Activated effector memory CD4-positive, alpha-beta T cell treated with anti-CD3 and anti-CD28 coated beads, Interleukin-2, amount 50 U/mL, for 16 hours (primary cell): ENCODE measurements at places on chromosomes 1 and 21.
A peak's percentile ranks its signal among the peaks of the same experiment; 100 is the strongest.

DNA sequence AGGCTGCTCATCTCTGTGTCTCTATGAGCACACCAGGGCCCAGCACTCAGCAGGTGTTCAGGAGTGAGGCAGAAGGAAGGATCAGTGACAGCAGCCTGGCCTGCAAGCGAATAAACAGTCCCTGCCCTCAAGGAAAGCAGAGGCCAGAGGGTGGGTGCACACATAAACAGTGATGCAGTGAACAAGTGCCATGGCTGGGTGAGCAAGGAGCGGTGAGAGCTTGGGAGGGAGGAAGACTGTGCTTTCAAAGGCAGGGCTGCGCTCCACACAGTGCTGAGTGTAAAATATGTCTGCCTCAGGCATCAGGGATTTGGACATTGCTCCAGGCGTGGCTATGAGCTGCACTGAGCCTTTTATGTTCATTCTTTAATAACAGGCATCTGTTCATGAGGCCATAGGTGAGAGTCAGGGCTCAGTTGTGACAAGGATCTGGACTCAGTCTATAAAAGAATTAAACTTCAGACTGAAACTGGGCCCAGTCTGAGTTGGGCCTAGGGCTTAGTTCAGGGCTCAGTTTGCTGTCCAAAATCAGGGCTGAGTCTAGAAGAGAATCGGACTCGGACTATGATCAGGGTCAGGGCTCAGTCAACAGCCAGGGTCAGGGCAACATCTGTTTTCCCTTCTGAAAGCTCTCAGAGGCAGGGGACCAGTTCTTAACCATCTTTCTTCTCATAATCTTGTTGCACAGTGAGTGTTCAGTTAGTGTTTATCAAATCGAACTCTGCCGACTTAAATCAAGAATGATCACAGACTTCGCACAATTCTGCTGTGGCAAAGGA lies 213.7 kb downstream of the FOXD2 start:
- peak; percentile 33 for DNase-seq

DNA sequence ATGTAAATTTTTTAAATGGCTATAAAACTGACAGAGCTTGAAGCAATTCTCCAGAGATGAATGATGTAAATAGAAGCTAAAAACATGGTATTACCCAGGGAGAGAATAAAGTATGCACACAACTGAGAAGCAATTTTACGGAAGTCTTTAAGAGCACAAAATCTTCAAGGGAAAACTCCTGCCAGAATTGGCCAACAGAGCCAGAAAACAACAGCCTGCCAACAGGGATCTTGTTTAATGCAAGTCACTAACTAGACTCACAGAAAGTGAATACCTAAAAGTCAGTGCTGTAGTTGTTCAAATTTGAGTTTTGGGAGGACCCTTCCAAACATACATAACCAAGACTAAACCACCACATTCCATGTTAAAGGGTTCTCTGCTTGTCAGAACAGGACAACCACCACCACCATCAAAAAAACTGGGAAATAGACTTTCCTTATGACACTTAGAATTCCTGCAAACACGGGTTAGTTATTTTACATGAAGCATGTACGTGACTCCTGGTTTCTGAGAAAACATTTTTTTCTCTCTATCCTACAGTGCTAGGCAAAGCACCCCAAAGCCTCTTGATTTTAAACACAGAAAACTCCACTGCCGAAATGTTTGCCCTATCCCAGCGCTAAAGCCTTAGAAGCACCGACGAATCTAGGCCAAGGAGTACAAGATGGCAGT lies 1.6 kb downstream of the EPS15 start:
- no peak for DNase-seq

- no peak for DNase-seq
Measured at GRCh38 chr1:25098717-25099116, 133.6 kb downstream of the SYF2 start.

- peak; percentile 80 for DNase-seq
Measured at GRCh38 chr1:41891199-41891896, 27.4 kb downstream of the HIVEP3 start.

DNA sequence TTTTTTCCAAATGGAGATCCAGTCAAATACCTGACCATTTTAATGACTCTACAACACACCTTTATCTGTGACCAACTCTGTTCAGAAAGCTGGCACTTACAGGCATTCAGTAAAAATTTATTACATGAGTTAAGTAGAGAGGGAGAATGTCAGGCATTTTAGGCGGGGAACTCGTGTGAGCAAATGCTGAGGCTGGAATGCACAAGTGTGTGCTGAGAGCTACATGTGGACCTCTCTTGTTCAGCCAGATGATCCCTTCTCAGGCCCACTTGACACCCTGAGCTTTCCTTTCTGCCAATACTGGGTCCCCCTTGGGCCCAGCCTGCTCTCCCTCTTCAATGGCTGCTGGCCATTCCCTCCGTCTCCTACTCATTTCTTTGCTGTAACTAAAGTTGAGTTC lies 11.7 kb downstream of the PPIH start:
- no peak for DNase-seq

DNA sequence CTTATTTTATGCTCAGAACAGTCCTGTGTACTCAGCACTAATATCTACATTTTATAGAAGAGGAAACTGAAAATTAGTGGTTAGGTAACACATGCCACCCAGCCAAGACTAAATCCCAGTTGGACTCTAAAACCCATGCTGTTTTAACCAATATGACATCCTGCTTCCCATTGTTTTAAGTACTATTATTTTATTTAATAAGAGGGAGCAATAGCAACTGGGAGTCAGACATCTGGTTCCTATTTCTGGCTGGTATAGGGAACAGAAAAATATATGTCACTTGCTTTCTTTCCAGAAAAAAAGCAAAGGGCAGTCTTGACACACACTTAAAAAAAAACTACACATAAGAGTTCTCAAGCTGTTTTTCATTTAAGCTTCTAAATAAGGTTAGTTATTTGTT lies 11.9 kb downstream of the KLHL12 start:
- DNase-seq, result no peak

DNA sequence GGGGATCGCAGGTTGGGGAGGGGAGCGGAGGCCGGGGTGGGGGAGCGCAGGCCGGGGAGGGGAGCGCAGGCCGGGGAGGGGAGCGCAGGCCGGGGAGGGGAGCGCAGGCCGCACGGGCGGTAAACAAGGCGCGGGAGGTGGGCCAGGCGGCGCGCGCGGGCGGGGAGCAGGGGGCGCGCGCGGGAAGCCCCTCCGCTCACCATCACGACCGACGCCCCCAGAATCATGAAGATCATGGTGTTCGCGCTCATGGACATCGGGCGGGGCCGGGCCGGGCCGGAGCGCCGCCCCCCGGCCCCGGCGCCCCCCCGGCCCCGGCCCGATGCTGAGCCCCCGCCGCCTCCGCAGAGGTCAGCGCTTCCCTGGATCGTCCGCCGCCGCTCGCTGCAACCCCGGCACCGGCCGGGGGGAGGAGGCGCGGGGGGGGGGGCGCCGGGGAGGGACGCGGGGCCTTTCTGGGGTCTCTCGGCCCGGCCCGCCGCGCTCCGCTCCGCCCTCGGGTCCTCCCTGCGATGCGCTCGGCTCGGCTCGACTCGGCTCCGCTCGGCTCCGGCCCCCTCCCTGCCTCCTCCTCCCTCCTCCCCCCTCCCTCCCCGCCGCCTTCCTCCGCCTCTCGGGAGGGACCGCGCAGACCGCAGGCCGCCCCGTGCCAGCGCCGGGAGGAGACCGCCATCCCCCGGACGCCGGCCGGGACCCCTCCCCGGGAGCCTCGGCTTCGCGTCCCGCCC lies at the start of gene TMEM240:
TSS of gene TMEM240 (minus strand) at position 535 of the 728 bp plus-strand sequence. CDS start at position 257, 278 bp downstream.
- DNase-seq, result peak; percentile 78

DNA sequence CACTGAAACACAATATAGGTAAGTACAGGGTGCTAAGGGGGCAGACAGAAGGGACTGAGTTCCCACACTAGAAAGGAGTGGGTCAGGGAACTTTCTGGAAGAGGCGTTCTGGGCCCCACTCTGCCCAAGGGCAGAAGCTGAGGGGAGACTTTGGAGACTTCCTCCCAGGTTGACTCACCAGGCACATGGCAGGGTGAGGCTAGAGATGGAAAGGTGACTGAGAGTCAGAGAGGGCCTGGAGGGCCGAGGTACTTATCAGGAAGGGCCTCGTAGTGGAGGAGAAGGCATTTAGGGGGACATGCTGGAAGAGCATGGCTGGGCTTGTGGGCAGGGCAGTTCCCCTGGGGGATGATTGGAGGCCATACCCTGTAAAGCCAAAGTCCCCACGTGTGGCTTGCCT lies 159.9 kb upstream of the JUN start:
- DNase-seq, result no peak

GRCh38 chr1:37839676-37840075 lies 19.7 kb downstream of the MTF1 start:
- DNase-seq, result no peak

DNA sequence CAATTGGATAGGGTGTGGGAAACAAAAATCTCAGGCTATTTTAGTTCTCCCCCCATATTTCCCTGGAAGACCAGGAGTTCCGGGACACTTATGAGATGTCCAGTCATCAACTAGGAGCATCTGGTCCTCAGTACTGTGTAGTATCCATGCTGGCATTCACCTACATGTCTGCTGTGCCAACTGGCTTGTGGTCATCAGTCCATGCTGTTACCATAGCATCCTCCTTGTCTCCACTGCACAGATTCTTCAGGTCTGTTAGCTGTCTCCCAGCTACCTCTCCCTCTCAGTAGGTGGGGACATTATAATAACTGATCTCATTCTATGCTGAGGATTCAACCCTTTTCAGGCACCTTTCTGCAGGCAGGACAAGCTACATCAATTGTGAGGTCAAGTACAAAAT lies 302.9 kb downstream of the BARHL2 start:
- DNase-seq, result no peak

DNA sequence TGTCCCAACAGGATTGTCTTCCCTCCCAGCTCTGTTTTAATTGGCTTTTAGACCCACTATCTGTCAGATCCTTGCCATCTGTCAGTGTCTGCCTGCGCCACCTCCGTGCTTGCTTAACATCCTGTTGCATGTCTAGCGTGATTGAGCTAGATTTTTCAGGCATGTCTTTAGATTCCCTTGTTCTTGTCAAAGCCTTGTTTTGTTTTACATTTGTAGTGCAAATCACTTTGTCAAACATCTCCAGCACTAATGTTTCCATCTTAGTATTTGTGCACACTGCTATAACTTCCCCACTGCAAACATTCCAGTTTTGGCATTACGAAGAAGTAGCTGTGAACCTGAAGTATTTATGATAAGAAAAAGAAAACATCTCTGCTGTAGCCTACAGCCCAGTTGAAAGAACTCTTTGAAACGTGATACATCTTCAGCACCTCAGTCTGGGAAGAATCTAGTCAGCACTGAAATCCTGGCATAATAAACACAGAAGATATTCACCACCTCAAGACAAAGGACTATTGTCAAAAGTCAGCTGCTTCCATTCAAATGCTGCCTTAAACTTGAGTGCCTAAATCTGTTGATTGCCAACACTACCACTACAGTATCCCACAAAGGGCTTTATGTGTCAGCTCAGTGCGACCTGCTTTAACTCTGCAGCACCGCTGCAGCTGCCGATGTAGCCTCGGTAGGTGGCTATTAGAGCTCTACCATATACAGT lies 105.0 kb downstream of the FNBP1L start:
- DNase-seq, result no peak

GRCh38 chr1:22733643-22734042 lies 23.0 kb downstream of the EPHB2 start:
- DNase-seq, result no peak

- peak; percentile 88 for DNase-seq
Measured at GRCh38 chr1:235642011-235642942, 7.3 kb downstream of the GNG4 start.

GRCh38 chr21:45988366-45989347 lies 7.1 kb downstream of the COL6A1 start:
- DNase-seq, result peak; percentile 58

- DNase-seq, result no peak
Measured at GRCh38 chr21:45012662-45013259, 61.6 kb upstream of the ADARB1 start.

GRCh38 chr1:232627645-232628334 lies 2.1 kb downstream of the SIPA1L2 start:
- no peak for DNase-seq
